Stimulated activated CD4-positive, alpha-beta T cell treated with anti-CD3 and anti-CD28 coated beads, Interleukin-15, amount 100 ng/mL, for 1 hour (primary cell): ENCODE measurements at places on chromosomes 5 and 9.

DNA sequence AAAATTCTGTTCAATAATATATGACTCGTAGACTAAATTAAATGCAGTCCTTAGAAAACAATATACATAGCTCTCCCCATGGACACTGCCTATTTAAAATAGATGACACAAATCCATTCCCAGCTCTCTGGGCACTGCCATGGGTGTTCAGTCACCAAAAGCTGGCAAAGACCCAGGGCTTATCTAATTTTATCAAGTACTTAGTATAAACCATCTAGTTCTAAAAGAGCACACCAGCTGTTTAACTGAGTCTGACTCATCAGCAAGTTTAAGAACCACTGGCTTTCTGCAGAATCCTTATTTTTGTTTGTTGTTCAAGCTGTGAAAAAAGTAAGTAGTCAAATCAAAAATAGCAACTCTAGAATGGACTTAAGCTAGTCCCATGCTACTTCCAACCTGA lies 107.6 kb downstream of the PLPP1 start:
- no peak for DNase-seq

DNA sequence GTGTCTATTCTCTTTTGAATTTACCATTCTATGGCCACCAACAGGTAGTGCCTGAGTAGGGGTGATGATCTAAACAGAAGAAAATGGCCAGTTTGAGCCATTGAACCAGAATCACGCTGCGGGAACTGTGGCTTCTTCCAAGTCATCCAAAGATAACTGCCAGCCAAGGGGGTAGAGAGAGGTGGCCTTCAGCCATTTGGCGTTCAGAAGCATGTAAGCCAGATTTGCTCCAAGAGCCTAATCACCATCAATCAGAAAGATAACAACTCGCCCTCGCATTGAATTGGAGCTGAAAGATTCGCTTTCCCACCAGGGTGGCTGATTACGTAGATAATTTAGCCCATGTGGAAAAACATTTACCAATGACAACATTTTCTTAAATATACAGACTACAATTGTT lies 1302.7 kb upstream of the DMAC1 start:
- DNase-seq = no peak

DNA sequence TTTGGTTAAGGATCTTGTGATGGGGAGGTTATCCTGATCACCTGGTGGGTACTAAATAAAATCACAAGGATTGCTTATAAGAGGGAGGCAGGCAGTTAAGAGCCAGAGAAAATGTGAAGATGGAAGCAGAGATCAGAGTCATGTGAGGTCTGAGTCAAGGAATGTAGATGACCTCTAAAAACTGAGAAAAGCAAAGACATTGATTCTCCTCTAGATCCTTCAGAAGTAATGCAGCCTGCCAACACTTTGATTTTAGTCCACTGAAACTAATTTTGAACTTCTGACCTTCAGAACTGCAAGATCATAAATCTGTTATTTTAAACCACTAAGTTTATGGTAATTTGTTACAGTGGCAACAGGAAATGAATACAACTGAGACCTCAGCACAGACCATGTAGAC lies 499.0 kb downstream of the GADD45G start:
- DNase-seq = no peak

DNA sequence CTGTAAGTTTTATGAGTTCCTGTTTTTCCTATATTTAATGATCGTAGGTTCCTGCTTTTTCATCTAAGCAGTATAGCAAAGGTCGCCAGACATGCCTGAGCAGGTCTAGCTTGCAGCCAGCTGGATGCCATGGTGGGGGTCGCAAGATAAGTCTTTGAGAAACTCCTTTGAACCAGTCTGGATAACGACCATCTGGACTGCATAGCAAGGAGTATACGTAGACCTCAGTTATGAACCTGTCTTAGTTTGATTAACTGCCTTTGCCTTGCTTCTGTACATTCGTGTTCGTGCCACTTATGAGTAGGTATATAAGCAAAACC lies 8.4 kb upstream of the SPATA31E1 start:
- DNase-seq = no peak

DNA sequence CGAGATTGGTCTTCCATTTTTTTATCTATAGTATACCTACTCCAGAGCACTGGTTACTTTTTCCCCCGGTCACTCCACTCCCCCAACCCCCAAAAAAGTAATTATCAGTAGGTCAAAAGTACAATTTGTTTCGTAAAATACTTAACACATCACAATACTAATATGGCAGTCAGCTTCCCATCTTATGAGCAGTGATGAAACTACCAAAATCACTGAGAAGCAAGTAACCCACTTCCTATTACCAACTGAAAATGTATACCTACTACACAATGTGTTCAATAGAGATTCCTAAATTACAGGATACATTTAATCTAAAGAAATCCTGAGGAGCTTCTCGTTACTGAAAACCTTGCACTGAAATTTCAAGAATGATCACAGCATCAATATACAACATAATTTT lies 1.9 kb downstream of the CERT1 start:
- DNase-seq = no peak

- DNase-seq = no peak
These were observed 72.2 kb downstream of the HSD17B4 start for GRCh38 chr5:119524485-119524884.

GRCh38 chr5:155929112-155929511 lies 397.9 kb upstream of the SGCD start:
- no peak for DNase-seq

- no peak for DNase-seq
These were observed 333.5 kb downstream of the KCNN2 start for GRCh38 chr5:114695292-114695904.

DNA sequence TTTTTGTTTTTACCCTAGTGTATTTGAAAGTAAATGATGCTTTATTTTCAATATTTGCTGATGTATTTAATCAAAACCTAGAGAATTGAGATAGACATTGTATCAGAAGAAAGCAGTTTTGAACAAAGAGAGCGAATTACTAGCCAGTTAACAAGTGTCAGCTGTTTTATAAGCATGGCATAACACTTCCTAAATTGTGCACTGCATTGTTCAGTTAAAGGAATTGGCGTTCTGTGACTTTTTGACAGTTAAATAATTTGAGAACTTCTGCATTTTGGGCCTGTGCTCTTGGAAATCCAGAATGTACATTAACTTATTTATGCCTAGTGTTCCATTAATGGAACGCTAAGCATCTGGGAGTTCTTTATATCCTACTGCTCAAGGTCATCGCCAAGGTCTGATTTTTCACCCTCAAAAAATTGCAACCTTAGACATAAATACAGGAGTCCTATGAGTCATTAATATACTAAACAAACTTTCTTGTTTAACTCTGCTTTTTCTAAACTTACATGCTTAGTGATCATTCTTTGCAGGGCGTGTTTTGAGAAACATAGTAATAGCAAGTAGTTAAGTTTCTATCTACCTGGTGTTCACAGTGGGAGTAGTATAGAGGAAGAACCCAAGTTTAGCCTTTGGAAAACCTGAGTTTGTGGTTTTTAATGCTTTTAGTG lies 31.1 kb downstream of the RASA1 start:
- DNase-seq = no peak

GRCh38 chr9:124906966-124907365 lies 33.9 kb downstream of the GOLGA1 start:
- no peak for DNase-seq

- no peak for DNase-seq
These were observed 231.1 kb upstream of the PAPPA start for GRCh38 chr9:115922444-115922843.

GRCh38 chr9:94867842-94868312 lies 141.4 kb downstream of the AOPEP start:
- no peak for DNase-seq

- no peak for DNase-seq
These were observed 10.0 kb downstream of the OTULINL start for GRCh38 chr5:14591548-14591947.

DNA sequence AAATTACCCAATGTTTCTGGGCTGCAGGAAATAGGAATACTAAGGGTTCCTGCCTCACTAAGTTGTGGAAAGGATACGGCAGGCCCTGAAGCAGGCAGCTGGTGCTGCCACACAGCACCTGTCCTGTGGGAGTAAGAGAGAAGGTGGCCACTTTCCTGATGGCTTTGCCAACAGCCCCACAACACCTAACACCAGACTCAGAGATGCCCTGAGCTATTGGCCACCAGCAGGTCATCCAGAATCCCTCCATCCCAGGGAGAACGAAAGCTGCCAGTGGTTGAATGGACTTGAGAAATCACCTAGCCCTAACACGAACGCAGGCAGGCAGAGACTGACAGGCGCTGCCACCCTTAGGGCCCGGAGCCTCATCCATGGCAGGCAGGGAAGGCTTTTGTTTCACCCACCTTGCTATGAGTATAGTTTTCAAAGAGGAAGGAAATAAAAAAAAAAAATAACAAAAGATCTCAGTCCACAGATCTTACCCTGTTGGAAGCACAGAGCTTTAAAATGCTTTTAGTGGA lies 82.2 kb downstream of the DCP2 start:
- no peak for DNase-seq

GRCh38 chr5:110048491-110048890 lies 358.8 kb downstream of the MAN2A1 start:
- no peak for DNase-seq

DNA sequence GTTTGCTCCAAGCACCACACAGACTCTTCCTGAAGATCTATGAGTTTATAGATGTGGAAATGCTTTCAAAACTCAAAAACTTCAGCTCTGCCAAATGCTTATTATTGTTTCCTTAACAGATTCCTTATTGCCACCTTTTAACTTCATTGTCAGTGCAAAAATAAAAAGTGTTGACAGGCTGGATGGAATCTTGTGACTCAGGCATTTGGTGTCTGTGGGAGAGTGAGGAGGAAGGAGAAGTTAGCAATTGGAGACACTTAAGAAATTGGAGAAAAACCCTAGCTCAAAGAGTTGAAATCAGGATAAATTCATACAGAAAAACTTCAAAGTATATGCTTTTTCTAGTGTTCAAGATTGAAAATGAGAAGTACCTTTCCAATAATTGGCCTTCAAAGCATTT lies 140.6 kb upstream of the PUM3 start:
- no peak for DNase-seq

- DNase-seq = no peak
These were observed 777 bp downstream of the GPSM1 start for GRCh38 chr9:136328011-136328621.

- no peak for DNase-seq
These were observed 12.4 kb upstream of the MAML1 start for GRCh38 chr5:179720222-179720621.

DNA sequence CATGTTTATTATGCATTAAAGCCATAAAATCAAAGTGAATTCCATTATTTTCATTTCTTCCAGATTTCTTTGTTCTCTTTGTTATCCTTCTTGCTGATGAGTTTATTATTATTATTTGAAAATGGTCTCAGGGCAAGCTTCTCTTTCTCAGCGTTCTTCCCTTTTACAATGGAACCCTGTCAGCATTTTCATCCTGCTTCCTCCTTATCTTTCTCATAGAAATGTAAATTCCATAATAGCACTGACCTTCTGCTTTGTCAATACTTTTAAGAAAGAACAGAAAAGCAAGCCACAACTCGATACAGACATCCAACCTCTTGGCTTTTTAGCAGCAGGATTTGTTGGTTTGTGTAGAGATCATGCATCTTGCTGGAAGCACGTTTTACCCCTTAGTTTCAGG lies 114.0 kb upstream of the BASP1 start:
- DNase-seq = no peak

- DNase-seq = no peak
These were observed 444.0 kb upstream of the ZNF608 start for GRCh38 chr5:125190232-125191087.

- DNase-seq = no peak
These were observed 5.4 kb downstream of the GOLM1 start for GRCh38 chr9:86093788-86094555.

DNA sequence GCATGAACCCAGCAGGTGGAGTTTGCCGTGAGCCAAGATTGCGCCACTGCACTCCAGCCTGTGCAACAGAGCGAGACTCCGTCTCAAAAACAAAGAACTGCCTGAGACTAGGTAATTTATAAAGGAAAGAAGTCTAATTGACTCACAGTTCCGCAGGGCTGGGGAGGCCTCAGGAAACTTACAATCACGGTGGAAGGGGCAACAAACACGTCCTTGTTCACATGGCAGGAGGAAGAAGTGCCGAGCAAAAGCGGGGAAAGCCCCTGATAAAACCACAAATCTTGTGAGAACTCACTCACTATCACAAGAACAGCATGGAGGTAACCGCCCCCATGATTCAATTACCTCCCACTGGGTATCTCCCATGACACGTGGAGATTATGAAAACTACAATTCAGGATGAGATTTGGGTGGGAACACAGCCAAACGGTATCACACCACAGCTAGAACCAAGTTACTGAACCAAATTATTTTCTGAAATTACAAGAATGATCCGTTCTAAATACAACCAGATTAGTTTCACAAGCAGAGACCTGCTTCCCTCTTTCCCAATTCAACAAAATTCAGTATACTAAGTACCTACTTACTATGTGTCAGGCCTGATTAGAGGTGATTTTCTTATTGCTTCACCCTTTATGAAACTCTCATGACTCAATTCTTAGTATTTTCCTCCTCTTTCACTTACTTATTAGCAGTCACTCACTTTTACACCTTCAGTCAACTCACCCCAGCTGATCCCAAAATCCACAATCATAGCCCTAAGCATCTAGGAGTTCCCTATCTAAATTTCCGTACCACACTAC lies 8.4 kb downstream of the UBTD2 start:
- no peak for DNase-seq

GRCh38 chr9:72577212-72577753 lies 55.9 kb downstream of the TMC1 start:
- no peak for DNase-seq

DNA sequence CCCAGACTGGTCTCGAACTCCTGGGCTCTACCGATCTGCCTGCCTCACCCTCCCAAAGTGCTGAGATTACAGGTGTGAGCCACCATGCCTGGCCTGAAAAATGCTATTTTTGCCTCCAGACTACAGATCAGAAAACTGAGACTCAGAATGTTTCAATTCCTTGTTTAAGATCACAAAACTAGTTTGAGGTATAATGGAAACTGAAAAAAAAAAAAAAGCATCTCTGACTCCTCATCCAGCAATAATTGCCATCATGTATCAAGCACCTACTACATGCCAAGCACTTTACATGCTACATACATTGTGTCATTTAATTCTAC lies 35.6 kb downstream of the PLAC8L1 start:
- no peak for DNase-seq

GRCh38 chr5:128777052-128777451 lies 188.2 kb upstream of the SLC27A6 start:
- DNase-seq = no peak

GRCh38 chr5:160774666-160775315 lies 77.2 kb downstream of the ATP10B start:
- no peak for DNase-seq

GRCh38 chr9:128903079-128903461 lies 17.7 kb upstream of the PHYHD1 start:
- DNase-seq = no peak

- no peak for DNase-seq
These were observed 63.8 kb downstream of the PAX5 start for GRCh38 chr9:36970007-36970888.

DNA sequence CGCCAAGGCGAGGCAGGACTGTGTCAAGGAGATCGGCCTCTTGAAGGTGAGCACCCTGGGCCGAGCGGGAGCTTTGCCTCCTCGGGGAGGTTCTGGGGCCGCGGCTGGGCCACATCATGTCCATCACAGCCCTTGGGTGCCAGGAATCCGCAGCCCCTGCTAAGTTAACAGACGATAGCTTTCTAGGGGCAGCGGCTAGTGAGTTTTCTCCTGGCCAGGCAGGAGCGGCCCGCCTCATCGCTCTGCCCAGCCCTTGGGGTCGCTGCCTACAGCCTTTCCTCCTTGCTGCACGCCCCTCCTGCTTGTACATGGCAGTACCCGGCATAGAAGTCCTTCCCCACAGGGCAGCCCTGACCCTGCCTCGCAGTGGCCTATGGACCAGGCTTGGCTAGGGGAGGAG lies 56.2 kb downstream of the NEK6 start:
- no peak for DNase-seq
